ENCODE measurements at places on chromosomes 6 and 20.

GRCh38 chr6:150764334-150765066 is 101.0 kb upstream of the MTHFD1L start:
- no peak for DNase-seq

GRCh38 chr6:16857969-16858592 is 96.8 kb upstream of the ATXN1 start:
- DNase-seq: no peak

GRCh38 chr6:12296255-12296573 is 6.1 kb downstream of the EDN1 start:
- no peak for DNase-seq

GRCh38 chr6:134432036-134432435 is 114.1 kb upstream of the SGK1 start:
- no peak for DNase-seq

DNA sequence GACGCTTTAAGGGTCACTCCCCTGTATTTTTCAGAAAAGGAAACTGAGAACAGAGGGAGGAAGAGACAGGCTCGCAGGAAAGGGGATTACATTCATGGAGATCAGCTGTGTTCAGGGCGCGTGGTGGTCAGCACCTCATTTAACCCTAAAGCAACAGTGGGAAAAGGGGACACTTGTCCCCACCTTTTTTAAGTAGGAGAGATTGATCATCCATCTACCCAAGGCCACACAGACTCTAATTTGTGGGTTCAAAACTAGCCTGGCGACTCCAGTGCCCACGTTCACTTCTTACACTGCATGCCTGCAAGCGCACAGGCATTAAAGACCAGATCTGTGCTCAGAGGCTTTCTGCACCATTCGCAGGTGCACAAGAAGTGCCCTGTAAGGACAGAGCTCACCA is 167.9 kb upstream of the SNX9 start:
- no peak for DNase-seq

DNA sequence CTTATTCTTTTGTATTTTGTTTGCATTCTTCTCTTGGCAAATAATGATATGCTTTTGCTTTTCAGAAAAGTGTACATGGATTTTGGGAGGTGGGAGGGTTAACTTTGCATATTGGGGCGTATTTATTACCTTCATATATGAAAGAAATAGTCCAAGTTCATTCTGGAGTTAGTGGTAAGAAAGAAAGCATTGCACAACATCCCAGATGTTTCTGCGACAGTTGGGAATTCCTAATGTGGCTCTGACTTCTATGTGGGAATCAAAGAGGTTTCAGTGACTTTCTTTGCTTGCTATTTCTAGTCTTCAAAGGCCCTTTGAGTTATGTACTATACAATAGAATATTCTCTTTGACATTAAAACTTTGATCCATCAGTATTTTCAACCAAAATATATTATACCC is 78.1 kb downstream of the MMUT start:
- DNase-seq: no peak

GRCh38 chr6:10514049-10514780 is 6.9 kb upstream of the GCNT2 start:
- DNase-seq: no peak
